ENCODE measurements at places on chromosomes 7 and 10.
A peak's percentile ranks its signal among the peaks of the same experiment; 100 is the strongest.

- no peak for DNase-seq
Observed at GRCh38 chr10:12521423-12521822, 172.1 kb downstream of the CAMK1D start.

- peak; percentile 68 for DNase-seq
Observed at GRCh38 chr10:93548376-93549071, 17.9 kb upstream of the FFAR4 start.

DNA sequence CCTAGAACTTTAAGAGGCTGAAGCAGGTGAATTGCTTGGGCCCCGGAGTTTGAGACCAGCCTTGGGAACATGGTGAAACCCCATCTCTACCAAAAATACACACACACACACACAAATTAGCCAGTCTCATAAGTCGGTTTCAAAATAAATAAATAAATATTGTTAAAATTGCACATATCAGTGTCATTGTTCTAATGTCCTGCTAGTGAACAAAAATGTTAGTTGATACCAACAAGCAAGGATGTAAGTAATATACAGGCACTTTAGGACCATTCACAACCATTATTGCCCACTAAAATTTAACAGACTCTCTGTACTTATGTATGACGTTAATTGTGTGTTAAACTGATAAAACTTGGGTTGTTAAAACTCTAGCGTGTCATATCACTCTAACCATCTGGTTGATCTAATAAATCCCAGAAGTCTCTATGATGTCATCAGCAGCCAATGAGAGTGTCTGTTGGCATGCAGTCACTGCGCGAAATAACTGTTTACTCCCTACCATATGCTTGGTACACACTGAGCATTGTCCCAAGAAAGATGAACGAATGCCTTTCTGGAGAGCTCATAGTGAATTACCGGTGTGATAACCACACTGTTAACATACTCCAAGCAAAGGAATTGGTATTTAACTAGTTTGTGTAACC is 30.4 kb upstream of the OTUD1 start:
- DNase-seq: peak; percentile 76

GRCh38 chr7:29629507-29629906 is 65.9 kb downstream of the PRR15 start:
- no peak for DNase-seq

Measured in EH (cell line).